ENCODE measurements at places on chromosomes 6 and 20. TPM values are rescaled to one million over a fixed set of nuclear protein-coding genes. Genes with fewer than 3 reads are reported as not detected.

The EZR gene
- polyA plus RNA-seq = 168 TPM

The ERVFRD-1 gene
- 0.13 TPM for polyA plus RNA-seq

The COX7A2 gene
- 213 TPM for polyA plus RNA-seq

DNA sequence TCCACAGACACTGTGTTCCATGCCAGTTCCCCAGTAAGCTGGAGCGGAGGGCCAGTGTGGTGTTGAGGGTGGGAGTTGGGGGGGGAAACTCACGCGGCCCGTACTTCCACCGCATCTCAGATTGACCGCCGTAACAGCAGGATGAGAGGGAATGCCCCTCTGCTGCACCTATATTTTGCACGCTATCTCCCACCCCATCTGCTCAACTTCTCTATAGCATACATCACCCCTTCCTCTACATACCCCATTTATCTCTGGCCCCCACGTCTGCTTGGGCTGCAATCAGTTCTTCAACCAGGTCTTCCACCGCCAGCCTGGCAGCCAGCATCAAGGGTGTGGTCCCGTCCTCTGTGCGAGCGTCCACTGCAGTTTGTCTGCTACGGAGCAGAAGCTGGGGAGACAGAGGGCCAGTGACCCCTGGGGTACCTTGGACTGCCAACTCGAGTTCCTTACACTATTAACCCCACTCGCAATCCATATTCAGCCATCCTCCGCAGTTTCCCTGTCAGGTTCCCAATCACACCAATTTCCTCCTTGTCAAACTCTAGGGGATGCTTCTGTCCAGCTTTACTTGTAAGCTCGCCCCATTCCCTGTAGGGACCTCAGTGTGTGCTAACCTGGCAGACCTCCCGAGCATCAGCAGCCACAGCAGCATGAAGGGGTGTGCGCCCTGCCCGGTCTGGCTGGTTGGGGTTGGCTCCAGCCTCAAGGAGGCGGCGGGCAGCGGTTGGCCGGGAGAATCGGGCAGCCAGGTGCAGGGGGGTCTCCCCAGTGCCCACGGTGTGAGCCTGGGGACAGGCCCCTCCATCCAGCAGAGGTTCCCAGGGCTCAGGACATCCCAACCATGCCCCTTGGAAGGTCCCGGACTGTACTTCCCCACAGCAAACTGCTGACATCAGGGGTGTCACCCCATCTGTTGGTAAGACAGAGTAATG, 4.5 kb upstream of the GPSM3 start:
- H3K36me3 ChIP-seq = peaks cover 1% of the 10 kb centered on the region
- DNase-seq = no peak
- H3K27ac ChIP-seq = peak overlapping the region; percentile 100
- H3K4me3 ChIP-seq = peak overlapping the region; percentile 66
- peaks cover 54% of the 10 kb centered on the region for H3K4me1 ChIP-seq

DNA sequence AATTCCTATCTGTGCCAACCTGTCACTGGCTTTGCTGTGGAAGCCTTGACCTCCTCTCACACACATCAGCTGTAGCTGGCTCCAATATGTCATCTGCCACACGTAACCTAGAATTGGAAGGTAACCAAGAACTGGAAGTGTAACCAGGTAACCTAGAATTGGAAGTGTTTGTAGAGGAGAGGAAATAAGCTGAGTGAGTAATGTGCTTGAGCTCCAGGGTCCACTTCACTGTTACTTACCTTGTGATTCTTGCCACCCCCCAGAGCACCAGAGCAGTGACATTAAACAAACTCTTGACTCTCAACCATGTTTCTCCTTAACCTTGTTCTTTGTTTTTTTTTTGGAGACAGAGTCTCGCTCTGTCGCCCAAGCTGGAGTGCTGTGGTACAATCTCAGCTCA, 350.5 kb downstream of the NRN1 start:
- DNase-seq = no peak
- no peaks in the 10 kb centered on the region for H3K27me3 ChIP-seq
- no peak overlapping the region for H3K4me3 ChIP-seq
- H3K27ac ChIP-seq = no peak overlapping the region
- no peaks in the 10 kb centered on the region for H3K36me3 ChIP-seq

GRCh38 chr6:346386-347030, 45.0 kb upstream of the IRF4 start:
- H3K27ac ChIP-seq = no peak overlapping the region
- no peak for DNase-seq
- no peaks in the 10 kb centered on the region for H3K27me3 ChIP-seq
- peaks cover 42% of the 10 kb centered on the region for H3K36me3 ChIP-seq

DNA sequence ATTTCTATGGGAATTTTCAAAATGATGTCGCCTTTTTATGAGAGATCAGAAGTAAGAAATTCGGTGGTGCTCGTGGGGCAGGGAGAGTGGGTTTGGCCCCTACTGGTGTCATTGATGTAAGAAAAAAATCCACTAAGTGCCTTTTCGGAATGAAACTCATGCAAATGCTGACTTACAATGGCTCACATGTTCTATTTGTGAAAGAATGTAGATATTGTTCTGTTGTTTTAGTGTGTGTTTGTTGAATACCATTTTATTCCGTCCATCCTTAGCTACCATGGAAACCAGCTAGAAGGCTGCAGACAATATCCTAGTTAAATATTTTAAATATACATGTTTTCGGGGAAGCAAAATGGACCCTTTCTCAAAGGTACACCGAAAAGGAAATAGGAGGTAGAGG, 304.9 kb downstream of the TAF4 start:
- no peak overlapping the region for H3K4me3 ChIP-seq
- no peaks in the 10 kb centered on the region for H3K36me3 ChIP-seq
- no peaks in the 10 kb centered on the region for H3K4me1 ChIP-seq
- H3K27ac ChIP-seq = no peak overlapping the region

GRCh38 chr6:90461383-90461782, 125.5 kb downstream of the MAP3K7 start:
- no peak overlapping the region for H3K27ac ChIP-seq
- no peak overlapping the region for H3K4me3 ChIP-seq
- no peaks in the 10 kb centered on the region for H3K27me3 ChIP-seq
- no peak for DNase-seq
- no peaks in the 10 kb centered on the region for H3K4me1 ChIP-seq

GRCh38 chr6:35984701-35985100, 39.7 kb downstream of the SLC26A8 start:
- H3K4me1 ChIP-seq = no peaks in the 10 kb centered on the region
- no peak for DNase-seq
- H3K27ac ChIP-seq = no peak overlapping the region
- no peaks in the 10 kb centered on the region for H3K36me3 ChIP-seq
